Mesenteric fat pad (tissue), 1 donor: ENCODE measurements at places on chromosomes 2 and 18. TPM values are rescaled to one million over a fixed set of nuclear protein-coding genes. Genes with fewer than 3 reads are reported as not detected.

C1QL2 gene
- not detected for total RNA-seq

GRCh38 chr2:4576075-4576474 is 872.7 kb downstream of the DCDC2C start:
- DNase-seq: no peak

DNA sequence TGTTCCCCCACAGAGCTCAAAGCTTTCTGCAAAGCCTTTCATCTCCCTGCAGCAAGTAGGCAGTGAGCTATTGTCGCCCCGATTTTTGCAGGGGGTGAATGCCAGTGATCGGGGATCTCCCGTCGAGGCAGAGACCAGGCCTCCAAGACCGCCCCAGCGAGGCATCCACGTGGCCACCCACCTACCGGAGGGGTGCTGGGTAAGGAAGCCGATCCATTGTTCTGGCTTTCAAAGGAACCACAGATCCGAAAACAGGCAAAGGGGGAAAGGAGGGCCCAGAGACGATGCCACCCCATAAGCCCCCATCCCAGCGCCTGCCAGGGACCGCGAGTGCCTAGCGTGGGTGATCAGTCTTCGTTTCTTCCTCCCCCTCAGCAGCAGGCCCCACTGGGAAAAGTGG is 2.4 kb downstream of the ADRA2B start:
- no peak for DNase-seq

DNA sequence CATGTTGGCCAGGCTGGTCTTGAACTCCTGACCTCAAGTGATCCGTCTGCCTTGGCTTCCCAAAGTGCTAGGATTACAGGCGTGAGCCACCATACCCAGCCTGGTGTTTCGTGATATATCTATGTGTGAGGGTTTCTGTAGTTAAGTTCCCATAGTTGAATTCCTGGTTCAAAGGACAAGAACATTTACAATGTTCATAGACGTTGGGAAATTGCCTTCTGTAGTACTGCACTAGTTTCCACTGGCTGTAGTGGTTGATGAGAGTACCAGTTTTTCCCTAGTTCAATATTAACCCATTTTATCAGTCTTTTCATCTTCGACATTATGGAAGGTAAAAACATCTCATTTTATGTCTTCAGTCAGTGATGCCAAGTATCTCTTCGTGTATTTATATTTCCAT is 171.0 kb downstream of the NEDD4L start:
- no peak for DNase-seq

- DNase-seq: no peak
These were observed 306.0 kb downstream of the CLIP4 start for GRCh38 chr2:29420999-29421782.

DNA sequence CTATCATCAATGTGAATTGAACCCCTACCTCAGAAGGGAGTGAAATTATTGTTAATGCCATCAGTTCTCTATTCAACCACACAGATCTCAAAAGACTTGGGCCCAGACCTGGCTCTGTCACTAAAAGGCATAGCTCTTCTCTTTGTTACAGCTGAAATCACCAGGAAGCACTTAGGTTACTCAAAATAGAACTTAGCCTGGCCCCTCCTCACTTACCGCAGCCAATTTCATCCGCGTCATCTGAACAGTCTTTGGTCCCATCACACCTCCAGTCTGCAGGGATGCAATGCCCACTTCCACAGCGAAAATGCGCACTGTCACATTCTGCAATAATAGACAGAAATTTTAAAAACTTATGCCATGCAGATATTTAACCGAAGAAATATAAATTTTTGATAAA is 41.8 kb downstream of the LRP2 start:
- DNase-seq: no peak

DNA sequence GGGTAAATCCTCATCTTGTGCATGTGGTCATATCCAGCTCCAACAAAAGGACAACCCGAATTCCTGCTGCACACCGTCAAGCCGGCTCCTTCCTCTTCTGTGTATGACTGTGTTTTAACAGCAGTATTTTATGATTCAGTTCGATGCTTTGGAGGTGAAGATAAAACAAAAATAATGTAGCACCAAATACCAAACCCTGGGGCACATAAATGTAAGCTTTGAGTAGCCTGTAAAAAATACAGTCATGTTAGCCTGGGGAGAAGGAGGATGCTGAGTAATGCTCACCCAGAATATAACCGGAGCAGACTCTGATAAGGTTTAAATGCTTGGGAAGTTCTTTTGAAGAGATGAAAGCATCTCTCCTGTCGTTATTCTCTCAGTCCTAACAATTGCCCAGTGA is 225.0 kb downstream of the SUCLG1 start:
- no peak for DNase-seq
